ENCODE measurements at places on chromosomes 2 and 18.

DNA sequence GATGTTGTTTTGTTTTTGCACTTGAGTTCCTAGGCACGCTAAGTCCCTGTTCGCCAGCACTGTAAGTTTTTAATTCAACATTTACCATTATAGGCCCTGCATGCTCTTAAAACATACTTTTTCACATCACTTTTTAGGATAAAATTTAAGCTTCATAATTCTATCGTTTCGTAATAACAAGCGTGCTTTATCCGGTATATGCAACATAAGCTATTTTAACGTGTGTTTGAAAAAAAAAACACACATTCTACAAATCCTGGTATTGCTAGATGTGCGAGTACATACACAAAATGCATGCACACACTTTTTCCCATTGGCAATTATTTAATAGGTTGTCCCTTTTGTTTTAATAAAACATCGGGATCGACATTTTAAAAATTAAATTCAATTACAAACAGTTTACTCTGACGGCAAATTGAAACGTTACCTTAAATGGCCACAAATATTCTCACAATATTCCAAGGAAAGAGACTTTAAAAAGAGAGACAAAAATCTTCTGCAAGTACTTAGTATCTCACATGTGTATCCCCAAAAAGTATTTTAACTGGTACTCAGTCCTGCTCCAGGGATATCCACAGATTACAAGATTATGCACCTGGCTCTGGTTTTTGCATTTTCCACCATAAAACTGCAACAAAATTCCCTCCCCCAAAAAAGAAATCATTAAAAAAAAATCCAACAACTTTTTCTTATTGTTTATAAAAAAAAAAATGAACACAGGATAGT lies 1.0 kb upstream of the TCF4 start:
- DNase-seq = no peak

DNA sequence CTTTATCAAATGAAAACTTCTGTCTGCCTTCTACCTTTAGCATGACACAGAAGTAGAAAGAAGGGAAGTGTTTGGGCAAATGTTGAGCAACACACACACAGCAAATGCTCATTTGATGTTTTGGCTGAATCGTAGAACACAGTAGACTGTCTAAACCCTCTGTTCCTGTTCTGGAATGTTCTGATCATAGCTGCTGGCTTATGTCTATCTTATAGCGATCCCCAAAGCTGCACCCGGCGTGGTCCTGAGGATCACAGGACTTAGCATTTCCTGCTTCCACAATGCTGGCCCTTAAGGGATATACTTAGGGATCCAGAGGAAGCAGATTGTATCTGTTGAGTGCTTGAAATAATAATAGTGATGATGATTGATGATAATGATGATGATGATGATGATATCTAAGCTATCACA lies 15.2 kb downstream of the GNLY start:
- no peak for DNase-seq

DNA sequence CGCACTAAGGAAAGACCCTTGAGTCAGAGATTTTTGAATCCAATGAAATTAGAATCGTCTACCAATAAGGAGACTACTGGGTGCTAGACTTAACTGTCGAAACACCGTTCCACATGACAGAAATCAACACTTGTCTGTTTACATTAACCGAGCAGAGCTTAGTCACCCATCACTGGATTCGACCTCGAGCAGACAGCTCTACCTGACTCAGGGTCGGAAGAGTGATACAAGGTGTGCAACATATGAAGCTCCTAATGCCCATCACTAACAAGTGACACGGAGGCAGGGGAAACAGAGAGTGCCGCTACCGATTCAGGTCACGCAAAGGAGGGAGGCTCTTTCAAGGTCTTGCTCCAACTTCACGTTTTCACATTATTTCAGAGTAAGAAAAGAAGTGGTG lies 54.2 kb upstream of the FZD5 start:
- DNase-seq = no peak

DNA sequence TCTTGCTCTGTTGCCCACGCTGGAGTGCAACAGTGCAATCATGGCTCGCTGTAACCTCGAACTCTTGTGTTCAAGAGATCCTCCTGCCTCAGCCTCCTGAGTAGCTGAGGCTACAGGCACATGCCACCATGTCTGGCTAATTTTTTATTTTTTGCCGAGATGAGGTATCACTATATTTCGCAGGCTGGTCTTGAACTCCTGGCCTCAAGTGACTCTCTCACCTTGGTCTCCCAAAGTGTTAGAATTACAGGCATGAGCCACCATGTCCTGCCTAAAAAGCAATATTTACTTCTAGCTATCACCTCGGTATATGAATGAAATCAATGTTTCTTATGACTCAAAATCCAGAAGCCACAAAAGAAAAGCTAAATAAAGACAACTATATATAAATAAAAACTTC lies 2.2 kb downstream of the BUB1 start:
- DNase-seq = no peak

GRCh38 chr2:88180605-88181240 lies 10.6 kb downstream of the THNSL2 start:
- DNase-seq = peak; percentile 87

DNA sequence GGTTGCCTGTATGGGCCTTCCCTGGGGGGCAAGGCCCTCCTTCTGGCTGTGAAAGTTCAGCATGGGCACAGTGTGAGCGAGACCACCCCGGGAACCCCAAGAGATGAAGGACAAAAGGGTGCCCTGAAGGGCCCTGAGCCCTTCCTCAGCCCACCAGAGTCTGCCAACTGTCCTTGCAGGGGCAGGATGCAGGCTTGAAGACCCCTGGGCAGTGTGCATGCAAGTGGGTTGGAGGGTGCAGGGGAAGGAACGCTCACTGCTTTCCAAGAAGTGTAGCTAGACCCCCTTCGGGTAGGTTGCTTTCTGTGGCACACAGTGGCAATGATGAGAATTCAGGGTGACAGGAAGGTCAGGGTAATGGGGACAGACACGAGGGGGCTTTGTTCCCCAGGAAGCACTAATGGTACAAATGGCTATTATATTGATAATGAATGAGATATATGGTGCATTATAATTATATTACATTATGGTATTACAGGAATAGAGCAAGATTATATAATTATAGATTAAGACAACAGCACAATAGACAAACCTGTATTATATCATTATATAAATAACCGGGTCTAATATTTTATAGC lies 228.7 kb downstream of the ATAD2B start:
- DNase-seq = no peak

- peak; percentile 73 for DNase-seq
Measured at GRCh38 chr2:215137741-215138340, 585 bp downstream of the ABCA12 start.

DNA sequence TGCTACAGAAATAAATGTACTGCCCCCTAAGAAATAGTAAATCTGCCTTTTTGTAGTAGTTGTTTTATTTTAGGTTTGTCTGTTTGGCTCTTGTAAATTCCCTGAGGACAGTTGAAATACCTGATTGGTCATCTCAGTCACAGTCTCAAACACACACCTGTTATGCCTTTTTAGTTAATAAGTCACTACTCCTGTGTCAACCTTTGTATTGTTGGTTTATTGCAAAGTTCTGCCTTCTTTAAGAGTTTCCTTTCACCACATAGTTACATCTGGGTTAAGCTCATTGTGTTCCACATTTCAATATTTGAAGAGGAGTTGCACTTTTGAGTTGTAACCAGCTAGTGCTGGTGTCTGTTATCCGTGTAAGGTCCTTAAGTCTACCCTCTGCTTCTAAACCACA lies 198.7 kb downstream of the CCDC85A start:
- no peak for DNase-seq

GRCh38 chr18:70671889-70672565 lies 383.2 kb downstream of the SOCS6 start:
- DNase-seq = no peak

DNA sequence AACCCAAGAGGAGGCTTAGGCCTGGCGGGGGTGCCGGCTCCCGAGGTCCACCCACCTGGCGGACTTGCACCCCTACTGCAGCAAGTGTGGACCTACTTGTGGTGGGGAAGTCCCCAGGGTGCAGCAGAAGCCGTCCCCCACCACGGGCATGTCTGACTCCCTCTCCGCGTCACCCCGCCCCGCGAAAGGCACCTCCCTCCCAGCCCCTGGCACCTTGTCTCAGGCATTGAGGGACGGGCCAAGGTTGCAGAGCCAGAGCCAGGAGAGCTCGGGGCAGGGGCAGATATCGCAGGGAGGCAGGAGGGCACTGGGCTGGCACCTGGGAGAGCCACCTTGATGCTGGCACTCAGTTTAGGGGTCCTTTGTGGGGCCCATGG lies 19.0 kb downstream of the CROCC2 start:
- no peak for DNase-seq

GRCh38 chr18:59501920-59502273 lies 142.8 kb upstream of the LMAN1 start:
- no peak for DNase-seq

- no peak for DNase-seq
Measured at GRCh38 chr18:28018351-28018750, 158.6 kb downstream of the CDH2 start.

DNA sequence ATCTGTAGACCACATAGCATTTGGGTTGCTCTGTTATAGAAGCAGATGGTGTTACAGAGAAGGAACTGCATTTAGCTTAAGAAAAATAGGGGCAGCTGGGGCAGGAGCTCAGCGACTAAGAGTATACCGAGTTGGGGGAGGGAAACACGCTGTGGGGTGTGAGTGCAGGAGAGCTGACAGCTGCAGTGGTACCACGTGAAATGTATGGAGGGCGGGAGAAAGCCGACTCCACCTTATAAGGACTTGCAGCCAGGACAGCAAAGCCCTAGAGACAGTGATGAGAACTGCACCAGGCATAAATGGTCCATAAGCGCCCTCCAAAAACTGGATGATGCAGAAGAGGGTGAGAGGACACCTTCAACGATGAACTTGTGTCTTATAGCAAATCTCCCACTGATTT lies 237.6 kb downstream of the PRKCE start:
- DNase-seq = no peak
